Left renal cortex interstitium (tissue), 4 donors: ENCODE measurements at places on chromosomes 5 and 9. TPM values are rescaled to one million over a fixed set of nuclear protein-coding genes. Genes with fewer than 3 reads are reported as not detected.

RELL2 gene
- 0.77 TPM for polyA plus RNA-seq

FOXD1 gene
- polyA plus RNA-seq, result 23.6 TPM

PCDHB2 gene
- 8.1 TPM for polyA plus RNA-seq

DNA sequence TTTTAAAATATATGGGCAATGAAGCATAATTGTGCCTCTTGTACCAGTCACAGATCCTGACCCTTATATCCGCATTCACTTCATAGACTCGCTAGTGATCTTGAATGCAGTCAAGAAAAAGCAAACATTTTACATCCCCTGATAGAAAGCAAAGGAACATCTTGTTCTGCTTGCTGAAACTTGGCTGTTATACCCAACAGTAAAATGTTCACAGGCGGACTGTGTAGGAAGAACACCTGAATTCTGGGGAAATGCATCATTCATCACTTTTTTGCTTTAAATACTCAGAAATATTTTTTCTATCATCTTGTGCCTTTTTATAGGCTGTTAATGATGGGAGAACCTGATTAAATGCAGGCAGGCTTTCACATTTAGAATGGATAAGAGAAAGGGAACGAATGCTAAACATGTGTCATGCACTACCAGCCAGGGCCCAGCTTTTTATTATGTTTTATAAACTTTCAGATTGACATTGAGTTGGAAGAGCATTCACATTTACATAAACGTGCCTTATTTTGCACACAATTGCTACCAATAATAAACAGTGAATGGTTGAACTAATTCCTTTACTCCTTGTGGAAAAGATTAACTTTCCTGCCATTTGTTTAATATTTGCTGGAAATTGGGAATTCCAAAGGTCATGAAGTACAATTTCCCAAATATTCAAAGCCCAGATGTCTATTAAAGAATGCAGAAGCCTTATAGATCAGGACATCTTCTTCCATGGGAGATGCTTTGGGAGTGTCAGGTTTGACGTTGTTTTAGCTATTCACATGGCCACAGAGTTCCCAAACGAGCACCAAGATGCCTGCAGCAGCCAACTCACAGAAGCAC is 756.2 kb downstream of the TLE1 start:
- DNase-seq, result no peak

DNA sequence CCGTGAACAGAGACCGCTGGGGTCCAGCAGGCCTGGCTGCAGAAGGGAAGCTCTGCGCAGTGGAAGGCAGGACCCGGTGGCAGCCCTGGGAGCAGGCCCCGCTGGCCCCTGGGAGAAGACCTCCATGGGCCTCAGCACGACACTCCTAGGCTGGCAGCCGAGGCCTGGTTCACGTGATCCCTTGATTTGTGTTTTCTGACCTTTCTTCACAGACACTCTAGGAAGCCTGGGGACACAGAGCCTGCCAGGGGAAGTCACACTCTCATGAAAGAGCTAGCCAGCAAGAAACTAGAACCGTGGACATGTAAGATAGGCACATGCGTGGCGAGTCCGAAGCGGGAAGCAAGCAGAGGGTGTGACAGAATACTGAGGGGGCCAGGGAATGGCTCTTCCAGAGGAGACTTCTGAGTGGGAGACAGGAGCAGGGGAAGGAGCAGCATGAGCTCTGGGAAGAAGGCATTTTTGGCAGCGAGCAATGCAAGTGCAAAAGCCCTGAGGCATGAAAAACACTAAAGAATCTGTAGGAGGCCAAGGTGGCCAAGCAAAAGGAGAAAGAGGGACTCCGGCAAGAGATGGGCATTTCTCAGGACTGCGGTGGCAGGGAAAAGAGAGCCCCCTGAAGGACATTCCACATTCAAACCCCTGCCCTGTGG is 26.6 kb upstream of the IL17B start:
- DNase-seq, result no peak

- DNase-seq, result no peak
Measured at GRCh38 chr5:139682016-139682975, 34.1 kb downstream of the CXXC5 start.

DNA sequence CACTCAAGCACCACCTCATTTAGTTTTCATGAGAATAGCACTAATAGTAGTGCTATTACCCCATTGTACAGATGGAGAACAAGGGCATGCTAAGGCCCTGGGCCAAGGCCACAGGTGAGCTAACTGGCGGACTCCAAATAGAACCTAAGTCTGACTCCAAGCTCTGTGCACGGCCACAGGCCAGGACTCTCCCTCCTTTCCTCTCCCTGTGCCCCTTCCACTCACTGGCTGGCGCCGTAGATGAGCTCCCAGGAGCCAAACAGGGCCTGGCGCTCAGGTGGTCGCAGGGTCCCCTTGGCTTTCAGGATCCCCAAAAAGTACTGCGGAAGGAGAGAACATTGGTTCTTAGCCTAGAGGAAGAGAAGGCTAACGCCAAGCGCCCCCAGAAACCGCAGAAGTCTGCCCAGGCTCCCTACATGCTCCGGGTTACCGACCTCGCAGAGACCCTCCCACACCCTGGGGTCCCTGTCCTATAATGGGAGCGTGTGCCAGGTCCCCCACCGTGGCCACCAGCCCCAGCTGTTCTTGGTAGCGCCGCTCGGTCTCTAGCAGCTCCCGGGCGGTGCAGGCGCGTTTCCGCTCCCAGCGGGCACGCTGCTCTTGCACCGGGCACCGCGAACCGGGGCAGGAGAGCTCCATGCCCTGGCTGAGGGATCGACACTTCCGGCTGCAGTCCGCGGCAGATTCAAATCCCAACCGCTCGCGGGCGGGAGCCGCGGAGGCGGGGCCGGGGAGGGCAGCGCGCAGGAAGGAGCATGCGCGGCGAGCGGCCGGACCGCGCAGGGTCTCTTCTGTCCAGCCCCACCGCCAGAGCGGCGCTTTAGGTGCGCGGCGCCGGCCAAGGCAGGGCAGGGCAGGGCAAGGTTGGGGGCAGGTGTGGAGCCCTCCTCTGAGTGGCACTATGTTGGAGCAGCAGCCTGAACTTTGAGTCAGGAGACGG is at the start of gene ARHGEF39:
Gene ARHGEF39 (minus strand): TSS at position 665 of the 940 bp plus-strand sequence. CDS start 26 bp downstream, at position 639.
- peak; percentile 65 for DNase-seq

DNA sequence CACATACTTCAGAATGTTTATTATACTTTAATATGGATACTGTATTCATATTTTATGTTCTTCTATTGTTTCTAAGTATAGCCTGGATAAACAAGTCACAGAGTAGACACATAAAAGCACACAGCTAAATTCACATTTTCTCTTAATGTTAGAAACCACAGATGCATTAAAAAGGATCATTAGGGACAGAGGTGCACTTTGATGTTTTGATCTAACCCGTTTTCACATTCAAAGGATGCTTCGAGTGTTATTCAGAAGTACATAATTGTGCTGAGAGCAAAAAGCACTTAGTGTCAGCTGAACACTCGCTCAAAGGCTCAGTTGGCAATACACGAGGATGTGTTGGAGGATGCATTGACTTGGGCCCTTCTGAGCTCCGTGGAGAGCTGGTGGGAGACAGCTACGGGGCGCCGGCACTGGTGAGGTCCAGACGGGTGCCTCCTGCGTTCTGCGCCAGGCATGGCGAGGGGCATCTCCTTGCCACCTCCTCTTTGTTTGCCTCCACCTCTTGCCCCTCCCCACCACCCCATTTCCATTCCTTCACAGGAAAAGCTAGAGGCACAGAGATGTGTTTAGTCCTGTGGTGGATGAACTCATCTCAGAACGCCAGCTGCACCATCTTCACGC is 35.5 kb downstream of the MED10 start:
- DNase-seq, result no peak

DNA sequence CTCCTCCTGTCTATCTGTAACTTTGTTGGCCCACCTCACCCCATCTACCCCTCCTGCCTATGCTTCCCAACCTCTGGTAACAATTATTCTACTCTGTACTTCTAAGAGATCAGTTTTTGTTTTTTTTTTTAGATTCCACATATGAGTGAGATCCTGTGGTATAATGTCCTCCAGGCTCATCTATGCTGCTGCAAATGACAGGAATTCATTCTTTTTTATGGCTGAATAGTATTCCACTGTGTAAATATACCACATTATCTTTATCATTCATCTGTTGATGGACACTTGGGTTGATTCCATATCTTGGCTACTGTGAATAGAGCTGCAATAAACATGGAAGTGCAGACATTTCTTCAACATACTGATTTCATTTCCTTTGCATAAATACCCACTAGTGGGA is 8.0 kb upstream of the NPR2 start:
- DNase-seq, result no peak

GRCh38 chr9:26650325-26650724 is 242.3 kb downstream of the CAAP1 start:
- no peak for DNase-seq

- DNase-seq, result no peak
Measured at GRCh38 chr9:114174557-114174875, 19.2 kb downstream of the COL27A1 start.

- DNase-seq, result no peak
Measured at GRCh38 chr5:122473138-122473843, 161.3 kb downstream of the SNCAIP start.

- no peak for DNase-seq
Measured at GRCh38 chr5:55162666-55163065, 2.7 kb downstream of the GPX8 start.

GRCh38 chr5:139404484-139404840 is 573 bp upstream of the SPATA24 start:
- DNase-seq, result no peak

GRCh38 chr5:69331528-69332445 is 814 bp downstream of the CCDC125 start:
- DNase-seq, result peak; percentile 6

GRCh38 chr9:128628471-128629048 is 28.1 kb downstream of the DYNC2I2 start:
- DNase-seq, result no peak

DNA sequence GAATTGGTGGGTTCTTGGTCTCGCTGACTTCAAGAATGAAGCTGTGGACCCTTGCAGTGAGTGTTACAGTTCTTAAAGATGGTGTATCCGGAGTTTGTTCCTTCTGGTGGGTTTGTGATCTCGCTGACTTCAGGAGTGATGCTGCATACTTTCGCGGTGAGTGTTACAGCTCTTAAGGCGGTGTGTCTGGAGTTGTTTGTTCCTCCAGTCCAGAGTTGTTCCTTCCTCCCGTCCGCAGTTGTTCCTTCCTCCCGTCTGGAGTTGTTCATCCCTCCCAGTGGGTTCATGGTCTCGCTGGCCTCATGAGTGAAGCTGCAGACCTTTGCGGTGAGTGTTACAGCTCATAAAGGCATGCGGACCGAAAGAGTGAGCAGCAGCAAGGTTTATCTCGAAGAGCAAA is 159.6 kb upstream of the ADAMTSL1 start:
- DNase-seq, result no peak
